Stimulated activated CD4-positive, alpha-beta T cell treated with anti-CD3 and anti-CD28 coated beads, Interleukin-1b, Interleukin-23, amount 100 ng/mL, for 1 hour (primary cell): ENCODE measurements at places on chromosomes 7 and 10.

DNA sequence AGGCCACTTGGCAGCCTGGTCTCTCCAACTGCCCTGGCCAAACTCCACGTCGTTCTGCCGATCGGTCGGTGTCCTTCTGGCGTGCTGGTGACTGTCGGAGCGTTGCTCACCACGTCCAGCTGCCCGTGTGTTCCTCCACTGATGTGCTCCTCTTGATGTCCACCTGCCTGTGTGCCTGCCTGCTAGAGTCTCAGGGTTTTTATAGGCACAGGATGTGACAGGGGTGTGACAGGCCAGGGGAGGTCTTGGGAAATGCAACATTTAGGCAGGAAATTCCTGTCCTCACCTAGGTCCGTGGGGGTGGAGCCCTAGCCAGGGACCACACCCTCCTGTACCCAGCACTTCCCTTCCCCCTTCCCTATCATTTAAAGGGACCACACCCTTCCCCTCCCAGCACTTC is 25.2 kb upstream of the CFAP46 start:
- no peak for DNase-seq

GRCh38 chr7:44887293-44887692 is 2.0 kb upstream of the PURB start:
- no peak for DNase-seq

DNA sequence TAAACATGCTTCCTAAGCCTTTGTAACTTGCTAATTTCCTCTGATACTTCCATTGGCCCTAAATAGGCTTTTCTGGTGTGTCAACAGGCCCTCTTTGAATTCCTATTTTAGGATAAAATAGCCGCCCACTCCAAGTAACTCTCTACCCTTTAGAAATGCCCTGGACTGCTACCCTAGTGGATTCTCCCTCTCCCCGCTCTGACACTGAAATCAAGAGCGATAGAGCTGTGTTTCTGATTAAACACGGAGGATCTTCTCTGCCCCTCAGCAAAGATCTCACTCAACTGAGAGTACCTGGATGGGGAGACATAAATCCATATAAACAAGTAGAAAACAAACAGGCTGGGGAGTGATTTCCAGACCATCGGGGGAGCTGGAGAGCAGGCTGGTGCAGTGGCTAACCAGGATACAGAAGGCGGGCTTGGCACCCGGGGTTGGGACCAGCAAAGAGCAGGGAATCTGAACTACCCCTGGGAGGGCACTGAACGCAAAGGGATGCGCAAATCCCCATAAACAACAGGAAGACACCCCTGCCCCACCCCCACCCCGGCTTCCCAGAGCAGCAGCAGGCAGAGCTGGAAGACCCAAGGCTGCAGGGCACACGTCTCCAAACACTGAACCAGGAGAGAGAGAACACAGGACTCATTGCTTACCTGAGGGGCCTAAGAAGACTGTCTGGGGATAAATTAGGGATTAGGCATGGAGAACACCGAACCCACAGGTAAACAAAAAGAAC is 2.5 kb downstream of the ASB13 start:
- DNase-seq: no peak

- DNase-seq: no peak
Measured at GRCh38 chr7:47635091-47636080, 53.5 kb upstream of the TNS3 start.

DNA sequence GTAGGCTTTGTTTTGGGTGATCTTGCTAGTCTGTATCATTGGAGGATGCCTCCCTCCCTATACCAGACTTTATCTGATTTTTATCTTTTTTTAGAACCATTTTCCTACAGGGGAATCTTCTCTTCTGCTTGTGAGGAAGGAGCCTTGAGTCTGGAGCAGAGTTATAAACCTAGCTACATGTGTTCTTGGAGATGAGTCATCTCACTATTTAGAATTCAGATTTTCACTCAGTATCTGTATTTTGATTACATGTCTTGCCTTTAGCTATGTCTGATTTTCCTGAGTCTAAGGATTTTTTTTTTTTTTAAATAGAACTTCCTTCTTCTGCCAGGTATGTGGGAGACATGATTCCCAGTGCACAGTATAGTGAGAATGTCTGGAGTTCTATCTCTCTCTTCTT is 211.6 kb upstream of the MBL2 start:
- no peak for DNase-seq

DNA sequence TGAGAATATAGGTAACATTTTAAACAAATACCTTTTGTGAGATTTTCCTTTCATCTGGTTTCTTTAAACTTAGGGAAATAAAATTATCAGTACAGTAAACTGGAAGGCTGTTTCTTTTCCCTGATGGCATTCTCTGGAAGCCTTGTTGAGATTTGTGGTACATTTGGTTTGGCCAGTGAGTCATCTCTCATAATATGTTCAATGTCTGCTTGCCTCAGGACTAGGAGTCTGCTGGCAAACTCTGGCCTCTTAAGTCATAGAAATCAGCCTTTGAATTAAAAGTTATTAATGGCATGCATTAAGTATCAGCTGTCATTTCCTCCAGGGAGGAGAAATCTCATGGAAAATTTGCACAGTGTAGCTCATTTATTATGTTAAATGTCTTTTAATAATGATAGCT is 316.6 kb upstream of the KIAA1217 start:
- DNase-seq: no peak

- DNase-seq: no peak
Measured at GRCh38 chr7:156095908-156096539, 283.8 kb upstream of the SHH start.

- no peak for DNase-seq
Measured at GRCh38 chr7:21754963-21755362, 190.7 kb downstream of the CDCA7L start.

DNA sequence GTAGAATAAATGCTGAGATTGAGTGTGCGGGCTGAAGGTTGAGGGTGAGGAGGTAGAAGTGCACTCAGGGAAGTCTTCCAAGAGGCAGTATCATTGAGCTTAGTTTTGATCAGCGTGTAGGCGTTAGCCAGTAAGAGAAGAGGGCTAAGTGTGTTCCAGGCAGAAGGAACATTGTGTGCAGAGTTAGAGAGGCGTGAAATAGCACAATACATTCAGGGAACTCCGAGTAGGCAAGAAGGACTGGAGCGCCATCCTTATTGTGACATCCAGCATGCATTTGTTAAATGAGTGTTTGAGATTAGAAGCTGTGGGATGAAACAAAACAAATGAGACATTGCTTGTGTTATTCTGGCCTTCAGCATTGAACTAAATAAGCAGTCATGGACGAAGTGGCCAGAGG is 140.9 kb upstream of the MKLN1 start:
- no peak for DNase-seq

DNA sequence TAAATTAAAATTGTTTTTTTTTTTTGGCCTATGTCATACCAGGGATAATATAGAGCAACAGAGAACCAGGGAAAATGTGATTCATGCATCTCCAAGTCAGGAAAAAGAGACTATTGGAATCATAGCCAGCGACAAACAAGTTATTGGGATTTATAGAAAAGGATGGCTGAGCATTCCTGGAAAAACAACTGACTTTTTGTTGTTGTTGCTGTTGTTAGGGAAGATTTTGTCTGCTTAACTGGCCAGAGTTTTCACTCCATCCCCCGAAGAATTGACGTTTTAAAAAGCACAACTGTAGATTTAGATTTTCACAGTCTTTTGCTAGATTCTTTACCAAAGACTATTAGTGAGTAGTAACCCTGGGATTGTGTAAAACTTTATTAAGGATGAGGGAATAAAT is 112.4 kb downstream of the TBXAS1 start:
- DNase-seq: no peak

- DNase-seq: no peak
Measured at GRCh38 chr7:39164887-39165286, 187.2 kb downstream of the POU6F2 start.

GRCh38 chr7:135714534-135715009 is 13.4 kb downstream of the SLC13A4 start:
- DNase-seq: no peak

DNA sequence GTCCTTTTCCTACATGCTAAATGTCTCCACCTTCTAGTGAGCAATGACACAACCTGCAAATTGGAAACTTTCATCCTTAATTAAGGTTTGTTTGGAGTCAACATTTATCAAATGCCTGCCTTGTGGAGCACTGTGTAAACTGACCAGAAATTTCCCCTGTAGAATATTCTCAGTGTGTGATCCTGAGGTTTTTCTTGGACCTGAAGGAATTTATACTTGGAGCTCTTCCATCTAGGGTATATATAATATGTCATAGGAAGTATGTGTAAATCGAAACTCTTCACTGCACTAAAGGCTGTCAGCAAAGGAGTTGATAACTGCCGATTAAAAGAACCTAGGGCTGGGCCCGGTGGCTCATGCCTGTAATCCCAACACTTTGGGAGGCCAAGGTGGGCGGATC is 152.4 kb downstream of the NSUN6 start:
- DNase-seq: no peak

GRCh38 chr7:38893061-38893460 is 15.9 kb downstream of the VPS41 start:
- no peak for DNase-seq

- DNase-seq: no peak
Measured at GRCh38 chr10:84493951-84494848, 165.8 kb downstream of the CCSER2 start.

- DNase-seq: no peak
Measured at GRCh38 chr7:81285142-81285871, 366.5 kb upstream of the SEMA3C start.
